ENCODE measurements at places on chromosomes 13 and 19. TPM values are rescaled to one million over a fixed set of nuclear protein-coding genes. Genes with fewer than 3 reads are reported as not detected.
A peak's percentile ranks its signal among the peaks of the same experiment; 100 is the strongest.

GRCh38 chr13:84569366-84569765, 687.1 kb upstream of the SLITRK1 start:
- H3K36me3 ChIP-seq: no peaks in the 10 kb centered on the region
- H3K4me3 ChIP-seq: no peak overlapping the region
- H3K27me3 ChIP-seq: no peaks in the 10 kb centered on the region

DNA sequence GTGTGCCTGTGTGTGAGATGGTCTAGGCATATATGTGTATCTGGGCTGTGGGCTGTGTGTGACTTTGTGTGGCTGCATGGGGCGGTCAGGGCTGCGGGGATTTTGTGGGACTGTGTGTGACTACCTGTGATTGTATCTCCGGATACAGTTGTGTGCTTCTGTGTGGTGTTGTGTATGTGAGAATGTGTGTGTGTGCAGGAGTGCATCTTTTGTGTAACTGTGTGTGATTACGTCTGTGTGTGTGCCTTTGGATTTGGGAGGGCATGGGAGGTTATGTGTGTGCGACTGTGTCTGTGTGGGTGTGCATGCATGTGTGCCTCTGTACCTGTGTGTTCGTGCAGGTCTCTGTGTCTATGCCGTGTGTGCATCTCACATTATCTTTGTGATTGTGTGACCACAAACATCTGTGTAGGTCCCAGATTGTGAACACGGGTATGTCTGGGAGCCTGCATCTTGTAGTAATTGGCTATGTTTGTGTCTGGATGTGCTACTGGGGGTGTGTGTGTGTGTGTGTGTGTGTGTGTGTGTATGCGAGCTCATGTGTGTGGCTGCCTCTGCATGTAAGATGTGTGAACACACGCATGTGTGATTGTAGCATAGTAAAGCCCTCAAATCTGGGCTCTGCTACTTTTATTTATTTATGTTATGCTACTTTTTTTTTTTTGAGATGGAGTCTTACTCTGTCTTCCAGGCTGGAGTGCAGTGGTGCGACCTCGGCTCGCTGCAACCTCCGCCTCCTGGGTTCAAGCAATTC, 7.6 kb downstream of the EHD2 start:
- no peak overlapping the region for H3K27ac ChIP-seq
- no peak overlapping the region for H3K4me3 ChIP-seq
- no peaks in the 10 kb centered on the region for H3K36me3 ChIP-seq

- no peak overlapping the region for H3K27ac ChIP-seq
- no peaks in the 10 kb centered on the region for H3K27me3 ChIP-seq
- H3K4me1 ChIP-seq: peaks cover 11% of the 10 kb centered on the region
- no peak overlapping the region for H3K4me3 ChIP-seq
- no peak for DNase-seq
Measured at GRCh38 chr19:49831592-49831991, 13.5 kb downstream of the MED25 start.

- DNase-seq: no peak
- no peak overlapping the region for H3K27ac ChIP-seq
- H3K4me3 ChIP-seq: no peak overlapping the region
- H3K36me3 ChIP-seq: no peaks in the 10 kb centered on the region
- H3K27me3 ChIP-seq: no peaks in the 10 kb centered on the region
Measured at GRCh38 chr19:7883796-7884570, 4.3 kb upstream of the LRRC8E start.

GRCh38 chr13:24834902-24835510, 71.0 kb downstream of the RNF17 start:
- peaks cover 4% of the 10 kb centered on the region for H3K27me3 ChIP-seq
- 0 out of 2 replicates have a peak, but pooled peaks cover 4% of the 10 kb centered on the region for H3K4me1 ChIP-seq
- H3K36me3 ChIP-seq: no peaks in the 10 kb centered on the region
- peak; percentile 50 for DNase-seq

DNA sequence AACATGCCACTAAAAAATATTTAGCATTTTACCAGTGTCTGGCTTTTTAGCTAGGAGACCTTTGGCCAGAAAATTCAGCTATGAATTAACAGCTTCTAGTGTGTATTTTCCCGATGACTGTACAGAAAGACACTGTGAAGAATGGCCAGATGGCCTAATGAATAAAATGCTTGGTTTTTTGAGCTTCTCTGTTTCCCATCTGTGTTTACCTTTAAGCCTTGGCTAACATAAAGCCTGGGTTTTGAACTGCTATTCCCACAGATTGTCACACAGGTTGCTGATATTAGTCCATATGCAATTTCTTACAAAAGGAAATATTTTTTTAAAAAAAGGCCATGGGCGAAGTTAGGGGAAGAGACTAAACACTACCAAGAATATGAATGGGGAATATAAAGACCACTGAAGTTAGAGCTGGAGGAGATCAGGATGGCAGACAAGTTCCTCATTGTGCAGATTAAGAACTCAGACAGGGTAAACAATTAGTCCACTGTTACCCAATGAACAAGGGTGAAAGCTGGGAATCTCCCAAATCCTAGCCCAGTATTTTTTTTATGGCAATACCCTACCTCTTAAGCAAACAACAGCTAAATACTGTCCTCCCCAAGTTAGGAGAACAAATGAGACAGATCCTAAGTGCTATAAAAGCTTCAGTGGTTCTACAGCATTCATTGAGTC, 95.1 kb downstream of the DCT start:
- no peak overlapping the region for H3K27ac ChIP-seq
- H3K4me3 ChIP-seq: no peak overlapping the region
- no peaks in the 10 kb centered on the region for H3K27me3 ChIP-seq

GRCh38 chr19:3555653-3556422, 1.5 kb downstream of the MFSD12 start:
- H3K4me3 ChIP-seq: peak overlapping the region; percentile 67
- no peaks in the 10 kb centered on the region for H3K27me3 ChIP-seq
- peaks cover 3% of the 10 kb centered on the region for H3K36me3 ChIP-seq
- no peak for DNase-seq

GRCh38 chr13:44431150-44431549, 57.5 kb downstream of the SERP2 start:
- no peak for DNase-seq
- H3K36me3 ChIP-seq: peaks cover 6% of the 10 kb centered on the region
- H3K4me3 ChIP-seq: no peak overlapping the region
- H3K27ac ChIP-seq: no peak overlapping the region

- no peaks in the 10 kb centered on the region for H3K36me3 ChIP-seq
- no peaks in the 10 kb centered on the region for H3K4me1 ChIP-seq
- DNase-seq: peak; percentile 55
- no peak overlapping the region for H3K27ac ChIP-seq
Measured at GRCh38 chr13:82758044-82758443, 1124.2 kb downstream of the SLITRK1 start.

GRCh38 chr19:5893907-5894703, 9.5 kb downstream of the NDUFA11 start:
- H3K27me3 ChIP-seq: no peaks in the 10 kb centered on the region

- H3K36me3 ChIP-seq: peaks cover 44% of the 10 kb centered on the region
- no peak overlapping the region for H3K27ac ChIP-seq
Measured at GRCh38 chr13:24911133-24911908, 147.4 kb downstream of the RNF17 start.

GRCh38 chr13:77300176-77301037, 26.5 kb downstream of the MYCBP2 start:
- H3K4me1 ChIP-seq: peaks cover 2% of the 10 kb centered on the region
- DNase-seq: no peak
- no peaks in the 10 kb centered on the region for H3K27me3 ChIP-seq
- H3K27ac ChIP-seq: no peak overlapping the region
- no peak overlapping the region for H3K4me3 ChIP-seq
- H3K36me3 ChIP-seq: no peaks in the 10 kb centered on the region

- H3K27ac ChIP-seq: no peak overlapping the region
- H3K4me3 ChIP-seq: no peak overlapping the region
- H3K27me3 ChIP-seq: no peaks in the 10 kb centered on the region
Measured at GRCh38 chr13:109385242-109385560, 401.2 kb downstream of the IRS2 start.

GRCh38 chr19:10021863-10022262, 8.6 kb downstream of the RDH8 start:
- no peaks in the 10 kb centered on the region for H3K36me3 ChIP-seq
- no peak overlapping the region for H3K27ac ChIP-seq
- H3K4me1 ChIP-seq: no peaks in the 10 kb centered on the region
- no peak overlapping the region for H3K4me3 ChIP-seq
- H3K27me3 ChIP-seq: no peaks in the 10 kb centered on the region

Gene RFX1
- 4.4 TPM for total RNA-seq

Gene SETDB2
- total RNA-seq: 8.9 TPM

Gene SEMA6B
- 108 TPM for total RNA-seq

Gene GRIN3B
- not detected for total RNA-seq

Gene BLOC1S3
- 2.1 TPM for total RNA-seq

Gene TUBB4A
- not detected for total RNA-seq

Gene ZBTB7A
- 8.6 TPM for total RNA-seq

Gene MEF2B
- total RNA-seq: not detected

Gene CD79A
- 0.61 TPM for total RNA-seq

Measured in SJCRH30 (cell line).